ENCODE measurements at places on chromosomes 1 and 21.
A peak's percentile ranks its signal among the peaks of the same experiment; 100 is the strongest.

DNA sequence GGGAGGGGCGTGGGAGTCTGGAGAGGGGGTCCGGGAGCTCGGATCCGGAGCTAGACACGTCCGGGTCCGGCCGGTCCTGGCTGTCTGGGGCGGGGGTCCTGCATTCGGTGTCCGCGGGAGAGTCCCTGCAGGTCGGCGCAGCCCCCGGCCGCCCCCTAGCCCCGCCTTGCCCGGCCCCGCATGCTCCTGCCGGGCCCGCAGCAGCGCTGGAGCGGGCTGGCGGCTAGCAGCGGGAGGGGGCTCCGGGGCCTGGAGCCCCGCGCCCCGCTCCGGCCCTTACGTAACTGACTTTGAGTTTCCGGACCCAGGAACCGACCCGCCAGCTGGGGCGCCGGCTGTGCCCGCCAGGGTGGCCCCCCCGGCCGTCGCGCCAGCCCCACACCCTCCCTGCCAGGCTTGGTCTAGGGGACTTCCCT is 26.9 kb upstream of the EPB41 start:
- DNase-seq, result no peak

- no peak for DNase-seq
Observed at GRCh38 chr1:163047951-163048659, 21.1 kb upstream of the RGS4 start.

GRCh38 chr1:163570071-163570470 is 248.3 kb downstream of the NUF2 start:
- no peak for DNase-seq

- no peak for DNase-seq
Observed at GRCh38 chr1:170619241-170620028, 44.5 kb upstream of the PRRX1 start.

- no peak for DNase-seq
Observed at GRCh38 chr1:2971609-2972008, 49.7 kb upstream of the ACTRT2 start.

DNA sequence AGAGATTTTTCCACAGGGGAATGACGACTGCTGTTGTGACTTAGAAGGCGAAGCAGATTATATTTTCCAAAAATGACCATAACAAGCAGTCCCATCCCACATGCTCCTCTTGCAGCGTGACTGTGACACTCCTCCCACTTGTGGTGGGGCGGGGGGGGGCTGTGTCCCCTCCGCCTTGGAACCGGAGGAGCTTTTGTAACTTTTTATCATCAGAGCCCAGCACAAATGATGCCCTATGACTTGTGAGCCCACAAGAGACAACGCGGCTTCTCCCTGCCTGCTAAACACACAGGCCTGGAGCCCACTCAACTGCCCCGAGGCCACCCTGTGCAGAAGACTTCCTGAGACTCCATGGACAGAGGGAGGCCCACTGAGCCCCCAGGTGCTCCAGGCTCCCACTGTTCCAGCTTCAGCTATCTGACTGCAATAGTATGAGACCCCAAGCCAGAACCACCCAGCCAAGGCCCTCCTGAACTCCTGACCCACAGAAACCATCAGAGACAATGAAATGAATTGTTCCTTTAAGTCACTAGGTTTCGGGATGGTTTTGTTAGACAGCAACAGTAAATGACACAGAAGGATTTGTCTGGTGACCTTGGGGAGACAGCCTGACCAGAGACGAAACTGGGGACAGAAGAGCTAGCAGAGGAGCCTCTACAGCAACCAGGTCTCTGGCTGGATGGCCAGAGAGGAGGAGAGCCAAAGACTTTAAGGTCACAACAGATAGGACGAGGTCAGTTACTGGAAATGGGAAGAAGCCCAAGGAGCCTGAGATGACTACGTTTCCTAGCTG is 58.8 kb downstream of the CAPZB start:
- no peak for DNase-seq

GRCh38 chr1:173330149-173330951 is 123.2 kb upstream of the TNFSF4 start:
- no peak for DNase-seq

- no peak for DNase-seq
Observed at GRCh38 chr1:56199061-56199460, 380.3 kb downstream of the PLPP3 start.

DNA sequence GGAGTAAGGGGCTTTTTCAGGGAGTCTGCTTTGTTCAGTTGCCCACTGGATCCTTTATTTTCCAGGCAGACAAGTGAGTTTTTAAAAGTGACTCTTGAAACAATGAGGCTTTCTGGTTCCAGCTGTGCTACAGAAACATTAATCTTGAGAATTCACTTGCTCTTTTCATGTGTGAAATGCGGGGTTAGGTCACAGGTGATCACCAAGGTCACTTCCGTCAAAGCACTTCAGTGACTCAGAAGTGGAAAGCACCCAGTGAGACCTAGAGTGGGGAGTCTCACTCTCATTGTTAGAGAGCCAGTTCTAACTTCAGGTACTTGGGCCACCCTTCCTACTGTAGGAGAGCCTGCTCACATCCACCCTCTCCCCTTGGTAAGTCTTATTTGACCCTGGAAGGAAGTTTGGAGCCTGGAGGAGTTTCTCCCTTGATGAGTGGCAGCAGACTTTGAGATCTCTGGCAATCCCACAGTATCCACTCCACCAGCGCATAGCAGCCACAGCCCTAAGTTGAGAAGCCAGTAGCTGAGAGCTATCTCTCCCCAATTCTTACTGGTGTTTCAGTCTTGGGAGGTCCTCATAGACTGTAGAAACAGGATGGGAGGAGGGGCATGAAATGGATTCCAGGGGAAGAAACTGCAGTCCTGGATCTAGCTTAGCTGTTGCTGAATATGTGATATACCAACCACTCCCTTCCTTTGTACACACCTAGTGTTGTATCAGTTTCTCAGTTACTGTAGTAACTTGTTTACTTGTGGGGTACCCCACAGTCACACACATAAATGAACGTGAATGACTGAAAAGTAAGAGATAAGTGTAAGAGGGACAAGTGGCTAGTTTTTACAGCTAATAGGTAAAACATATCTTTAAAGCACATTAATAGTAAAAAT is 3.1 kb downstream of the TACSTD2 start:
- DNase-seq, result peak; percentile 44

DNA sequence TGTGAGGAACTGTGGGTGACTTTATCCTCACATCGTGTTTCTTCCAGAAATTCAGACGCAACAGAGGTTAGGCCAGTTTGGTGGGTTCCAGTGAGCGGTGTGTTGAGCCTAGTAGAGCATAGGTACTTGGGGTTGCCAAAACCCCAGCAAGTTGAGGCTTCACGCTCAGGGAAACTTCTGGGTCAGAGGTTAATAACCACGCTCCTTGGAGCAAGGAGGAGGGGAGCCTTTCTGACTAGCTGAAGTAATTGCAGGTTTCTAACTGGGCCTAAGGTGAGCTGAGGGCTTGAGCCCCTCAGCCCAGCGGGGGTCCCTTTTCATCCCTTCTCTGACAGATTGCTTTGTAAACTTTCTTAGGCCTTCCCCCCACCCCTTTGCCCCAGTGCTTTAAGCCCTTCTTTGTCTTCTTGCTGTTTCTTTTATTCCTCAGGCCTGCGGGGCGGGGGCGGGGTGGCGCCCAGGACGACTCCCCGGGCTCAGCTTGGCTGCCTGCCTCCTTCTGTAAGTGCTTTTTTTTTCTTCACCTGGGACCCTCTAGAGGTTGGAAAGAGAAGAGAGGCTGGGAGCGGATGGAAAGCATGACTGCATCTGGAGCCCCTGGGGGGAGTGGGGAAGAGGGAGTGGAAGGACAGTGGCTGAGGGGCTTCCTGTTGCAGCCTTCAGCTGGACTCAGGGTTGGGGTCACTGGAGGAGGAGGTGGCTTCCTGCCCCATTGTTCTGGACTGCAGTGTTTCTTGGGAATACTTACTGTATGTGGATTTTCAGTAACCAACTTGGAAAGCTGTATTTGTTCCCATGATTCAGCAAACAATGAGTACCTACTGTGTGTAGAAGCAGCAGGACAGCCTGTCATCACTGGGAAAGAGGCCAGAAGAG is 1.3 kb upstream of the ZNF436 start:
- DNase-seq, result no peak

GRCh38 chr1:201749059-201749690 is 79.8 kb upstream of the IPO9 start:
- no peak for DNase-seq

DNA sequence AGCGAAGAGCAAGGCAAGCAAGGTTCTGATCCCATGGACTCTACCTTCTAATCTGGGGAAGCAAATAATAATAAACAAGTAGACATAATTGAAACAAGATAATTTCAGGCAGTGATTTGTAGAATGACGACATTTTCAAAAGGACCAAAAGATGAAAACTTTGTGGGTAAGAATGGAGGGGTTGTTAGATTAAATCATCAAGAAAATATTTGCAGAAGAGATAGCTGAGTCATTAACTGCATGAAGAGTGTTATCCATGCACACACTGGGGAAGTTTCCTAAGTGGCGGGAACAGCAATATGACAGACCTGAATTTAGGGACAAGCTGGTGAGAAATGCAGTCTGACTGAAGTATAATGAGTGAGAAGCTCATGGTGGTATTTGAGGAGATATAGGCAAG is 583.1 kb upstream of the RGS18 start:
- no peak for DNase-seq

GRCh38 chr1:24754229-24754628 is 9.0 kb downstream of the CLIC4 start:
- no peak for DNase-seq

DNA sequence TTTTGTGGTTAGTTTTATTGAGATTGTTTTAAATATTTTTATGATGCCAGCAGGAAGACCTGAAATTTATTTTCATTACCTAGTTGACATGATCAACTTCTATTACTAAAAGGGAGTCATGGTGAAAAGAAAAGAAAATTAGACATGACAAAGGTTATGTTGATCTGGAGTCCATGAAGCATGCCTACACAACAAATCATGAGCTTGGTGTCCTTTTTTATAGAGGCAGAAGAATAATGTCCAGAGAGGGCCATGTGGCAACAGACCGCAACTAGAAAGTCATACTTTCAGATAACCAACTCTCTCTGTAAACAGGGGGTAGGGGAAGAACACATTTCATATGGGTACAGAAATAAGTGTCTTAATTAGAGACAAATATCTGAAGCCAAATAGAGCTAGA is 175.5 kb upstream of the HOOK1 start:
- DNase-seq, result no peak

DNA sequence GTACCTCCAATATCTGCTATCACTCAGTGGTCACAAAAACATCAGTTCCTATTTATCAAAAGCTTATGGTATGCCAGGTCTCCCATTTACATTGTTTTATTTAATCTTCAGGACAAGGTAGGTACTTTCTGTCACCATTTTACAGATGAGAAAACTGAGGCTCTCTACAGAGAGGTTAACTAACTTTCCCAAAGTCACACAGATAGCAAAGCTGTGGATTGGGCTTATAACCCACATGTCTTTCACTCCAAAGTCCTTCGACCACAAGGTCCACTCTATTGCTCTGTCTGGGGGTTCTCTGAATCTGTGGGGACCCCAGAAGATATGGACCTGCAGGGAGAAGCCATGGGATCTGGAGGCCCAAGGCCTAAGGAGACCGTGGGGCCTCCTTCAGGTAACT is 26.6 kb upstream of the EPS8L3 start:
- DNase-seq, result no peak

DNA sequence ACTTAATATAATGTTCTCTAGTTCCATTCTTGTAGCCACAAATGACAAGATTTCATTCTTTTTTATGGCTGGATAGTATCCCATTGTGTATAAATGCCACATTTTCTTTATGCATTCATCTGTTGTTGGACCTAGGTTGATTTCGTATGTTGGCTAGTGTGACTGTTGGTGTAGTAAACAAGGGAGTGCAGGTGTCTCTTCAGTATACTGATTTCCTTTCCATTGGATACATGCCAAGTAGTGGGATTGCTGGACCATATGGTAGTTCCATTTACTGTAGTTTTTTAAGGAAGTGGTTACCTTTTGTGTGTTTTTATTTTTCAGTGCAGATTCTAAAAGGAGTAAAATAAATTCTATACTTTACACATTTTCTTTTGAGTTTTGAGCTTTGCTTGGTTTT is 5.7 kb downstream of the PARK7 start:
- no peak for DNase-seq

DNA sequence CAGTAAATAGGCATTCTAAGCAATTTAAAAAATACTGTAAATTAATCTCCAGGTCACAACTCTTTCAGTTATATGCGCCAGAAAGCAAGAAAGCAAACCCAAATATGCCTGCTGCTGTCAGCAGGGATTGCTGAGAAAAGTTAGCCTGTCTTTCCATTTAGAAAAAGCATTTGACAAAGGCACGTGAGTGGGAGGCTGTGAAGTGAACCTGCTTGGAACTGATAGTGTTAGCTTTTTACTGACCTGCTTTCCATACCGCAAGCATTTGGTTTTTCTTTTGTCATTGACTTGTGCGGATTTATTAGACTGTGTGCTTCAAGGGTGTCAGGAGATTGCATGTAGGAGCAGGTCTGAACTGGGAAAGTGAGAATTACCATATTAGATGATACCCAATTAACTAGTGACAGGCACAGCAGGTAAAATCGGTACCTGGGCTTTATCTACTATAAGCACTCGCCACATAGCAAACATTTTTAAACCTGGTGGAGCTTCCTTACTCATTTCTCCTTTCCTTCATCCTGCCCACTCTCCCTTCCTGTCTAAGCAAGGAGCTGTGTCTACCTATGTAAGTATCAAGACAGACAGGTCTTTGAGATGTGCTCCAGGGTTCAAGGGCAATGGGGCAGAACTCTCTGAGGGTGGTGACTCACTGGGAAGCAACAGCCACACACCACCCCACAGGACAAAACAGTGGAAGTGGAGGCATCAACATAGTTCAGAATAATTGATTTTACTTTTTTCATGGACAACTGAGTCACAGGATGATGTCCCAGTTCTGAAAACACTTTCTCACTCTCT is 323.9 kb downstream of the DISC1 start:
- DNase-seq, result no peak

- no peak for DNase-seq
Observed at GRCh38 chr21:17472592-17473271, 40.1 kb upstream of the CXADR start.

DNA sequence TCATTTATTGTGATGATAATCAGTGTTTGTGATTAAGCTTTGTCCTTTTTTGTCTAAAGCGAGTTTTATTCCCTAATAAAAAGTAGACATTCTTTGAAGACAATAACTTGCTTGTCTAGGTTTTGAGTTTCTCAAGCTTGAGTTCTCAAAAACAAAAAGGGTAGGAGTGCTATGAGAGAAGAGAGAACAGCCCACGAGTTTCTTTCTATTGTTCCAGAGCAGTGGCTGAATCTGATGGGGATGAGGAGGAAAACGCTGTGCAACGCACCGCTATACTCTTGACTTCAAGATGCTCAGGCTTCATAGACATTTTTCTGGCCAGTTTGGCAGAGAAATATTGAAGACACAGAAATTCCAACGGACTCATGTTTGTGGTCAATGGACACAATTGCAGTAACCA is 669.8 kb upstream of the B3GALT2 start:
- no peak for DNase-seq

Measured in activated CD4-positive, alpha-beta T cell treated with anti-CD3 and anti-CD28 coated beads, Interleukin-2, amount 50 U/mL, for 24 hours (primary cell).